Stimulated activated CD4-positive, alpha-beta T cell treated with anti-CD3 and anti-CD28 coated beads, Interleukin-1b, Interleukin-23, amount 100 ng/mL, for 48 hours (primary cell): ENCODE measurements at places on chromosomes 5 and 9.
A peak's percentile ranks its signal among the peaks of the same experiment; 100 is the strongest.

- no peak for DNase-seq
Measured at GRCh38 chr9:129165198-129165597, 12.9 kb downstream of the IER5L start.

- DNase-seq = peak; percentile 59
Measured at GRCh38 chr5:115209279-115209678, 39.6 kb upstream of the TRIM36 start.

GRCh38 chr9:129464972-129465833 is 155.7 kb downstream of the C9orf50 start:
- DNase-seq = no peak

DNA sequence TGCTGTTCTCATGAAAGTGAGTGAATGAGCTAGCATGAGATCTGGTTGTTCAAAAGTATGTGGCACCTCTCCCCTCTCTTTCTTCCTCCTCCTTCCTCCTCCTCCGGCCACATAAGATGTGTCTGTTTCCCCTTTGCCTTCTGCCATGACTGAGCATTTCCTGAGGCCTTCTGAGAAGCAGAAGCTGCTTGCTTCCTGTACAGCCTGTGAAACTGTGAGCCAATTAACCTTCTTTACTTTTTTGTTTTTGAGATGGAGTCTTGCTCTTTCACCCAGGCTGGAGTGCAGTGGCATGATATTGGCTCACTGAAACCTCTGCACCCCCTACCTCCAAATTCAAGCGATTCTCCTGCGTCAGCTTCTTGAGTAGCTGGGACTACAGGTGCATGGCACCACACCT is 6.1 kb downstream of the S100Z start:
- peak; percentile 27 for DNase-seq

DNA sequence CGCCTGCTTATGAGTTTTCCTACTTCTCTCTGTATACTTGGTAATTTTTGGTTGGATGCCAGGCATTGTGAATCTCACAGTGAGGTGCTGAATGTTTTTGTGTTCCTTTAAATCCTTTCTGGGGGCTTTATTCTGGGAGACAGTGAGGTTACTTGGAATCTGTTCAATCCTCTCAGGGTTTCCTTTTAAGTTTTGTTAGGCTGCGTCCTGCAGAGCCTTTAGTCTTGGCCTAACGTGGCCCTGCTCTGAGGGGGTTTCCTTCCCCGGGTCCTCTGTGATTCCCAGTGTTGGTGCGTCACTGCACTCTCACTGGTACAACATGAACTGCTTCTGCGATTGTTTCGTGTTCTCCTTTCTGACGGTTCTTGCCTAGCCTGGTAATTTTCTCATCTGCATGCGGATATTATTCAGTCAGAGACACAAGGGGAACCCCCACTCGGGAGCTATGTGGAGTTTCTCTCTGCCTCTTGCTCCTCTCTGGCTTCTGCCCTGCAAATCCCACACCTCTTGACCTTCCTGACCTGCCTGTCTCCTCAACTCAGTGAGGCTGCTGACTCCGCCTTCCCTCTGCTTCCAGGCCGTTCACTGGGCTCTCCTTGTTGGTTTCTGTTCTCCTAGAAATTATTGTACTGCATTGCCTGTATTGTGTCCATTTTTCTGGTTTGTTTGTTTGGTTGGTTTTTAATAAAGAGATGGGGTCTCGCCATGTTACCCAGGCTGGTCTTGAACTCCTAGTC is 128.1 kb downstream of the DAB2IP start:
- DNase-seq = no peak

DNA sequence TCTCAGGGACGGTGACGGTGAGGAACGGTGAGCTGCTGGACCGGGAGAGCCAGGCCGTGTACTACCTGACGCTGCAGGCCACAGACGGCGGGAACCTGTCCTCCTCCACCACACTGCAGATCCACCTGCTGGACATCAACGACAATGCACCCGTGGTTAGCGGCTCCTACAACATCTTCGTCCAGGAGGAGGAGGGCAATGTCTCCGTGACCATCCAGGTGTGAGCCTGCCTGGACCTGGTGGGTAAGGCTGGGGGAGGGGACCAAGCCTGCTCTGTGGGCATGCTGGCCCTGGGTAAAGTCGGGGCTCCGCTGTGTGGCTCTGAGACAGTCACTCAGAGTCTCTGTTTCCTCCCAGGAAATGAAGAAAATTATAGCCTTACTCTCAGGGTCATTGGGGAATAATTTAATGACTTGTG is 29.3 kb downstream of the CDHR2 start:
- DNase-seq = peak; percentile 41

DNA sequence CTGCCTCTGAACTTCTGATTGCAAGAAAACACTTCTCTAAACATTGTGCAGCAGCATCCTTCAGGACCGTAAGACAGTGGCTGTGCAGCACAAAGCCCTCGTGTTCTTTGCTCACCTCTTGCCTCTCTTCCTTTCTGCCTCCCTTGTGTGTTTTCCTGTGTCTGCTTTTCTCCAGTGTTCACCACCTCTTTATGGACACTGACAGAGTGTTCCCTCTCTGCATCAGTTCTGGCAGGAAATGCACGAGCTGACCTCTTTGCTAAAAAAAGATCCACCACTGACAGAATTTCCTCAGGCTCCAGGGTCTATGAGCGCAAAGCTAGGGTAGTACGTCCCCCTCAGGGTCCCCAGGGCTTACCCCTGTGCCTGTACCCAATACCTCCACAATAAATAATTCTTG is 74.3 kb downstream of the C5orf15 start:
- DNase-seq = no peak

GRCh38 chr9:9557804-9558334 is 1054.9 kb downstream of the PTPRD start:
- DNase-seq = no peak

GRCh38 chr5:56467176-56467717 is 234.1 kb upstream of the ANKRD55 start:
- no peak for DNase-seq

GRCh38 chr5:68891718-68892117 is 202.1 kb upstream of the SLC30A5 start:
- DNase-seq = peak; percentile 17

- no peak for DNase-seq
Measured at GRCh38 chr9:4124266-4124665, 175.6 kb downstream of the GLIS3 start.

- no peak for DNase-seq
Measured at GRCh38 chr5:126509339-126509738, 85.7 kb downstream of the ALDH7A1 start.
